ENCODE measurements at places on chromosomes 7 and 10. TPM values are rescaled to one million over a fixed set of nuclear protein-coding genes. Genes with fewer than 3 reads are reported as not detected.
A peak's percentile ranks its signal among the peaks of the same experiment; 100 is the strongest.

AKR1E2 gene
- 12.7 TPM for total RNA-seq

FAM131B gene
- total RNA-seq = 1.3 TPM

GNGT1 gene
- total RNA-seq = not detected

MMP21 gene
- total RNA-seq = not detected

VAX1 gene
- not detected for total RNA-seq

- no peak for DNase-seq
- no peak overlapping the region for H3K4me3 ChIP-seq
- no peaks in the 10 kb centered on the region for H3K36me3 ChIP-seq
Observed at GRCh38 chr10:72541337-72541736, 84.5 kb downstream of the MICU1 start.

DNA sequence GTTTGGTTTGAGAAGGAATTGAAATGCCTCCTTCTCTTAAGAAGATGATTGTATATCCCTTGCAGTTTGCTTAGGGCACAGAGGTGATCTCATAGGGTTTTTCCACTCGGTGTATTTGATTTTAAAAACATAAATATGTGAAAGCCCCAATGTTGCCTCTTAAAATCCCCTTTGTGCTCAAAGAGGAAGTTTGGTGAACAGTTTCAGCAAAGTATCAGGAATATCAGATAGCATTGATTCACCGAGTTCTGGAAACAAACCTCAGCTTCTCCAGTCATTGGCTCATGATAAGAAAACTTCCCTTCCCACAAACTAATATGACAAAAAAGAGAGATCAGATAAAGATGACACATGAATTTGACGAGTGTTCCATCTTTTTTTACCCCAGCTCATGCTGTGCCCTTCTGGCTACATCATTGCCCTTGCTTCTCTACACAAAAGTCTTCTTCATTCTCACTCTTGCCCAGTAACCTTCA, 20.1 kb upstream of the SMNDC1 start:
- no peaks in the 10 kb centered on the region for H3K4me1 ChIP-seq
- H3K36me3 ChIP-seq = no peaks in the 10 kb centered on the region
- H3K27me3 ChIP-seq = no peaks in the 10 kb centered on the region
- no peak for DNase-seq

DNA sequence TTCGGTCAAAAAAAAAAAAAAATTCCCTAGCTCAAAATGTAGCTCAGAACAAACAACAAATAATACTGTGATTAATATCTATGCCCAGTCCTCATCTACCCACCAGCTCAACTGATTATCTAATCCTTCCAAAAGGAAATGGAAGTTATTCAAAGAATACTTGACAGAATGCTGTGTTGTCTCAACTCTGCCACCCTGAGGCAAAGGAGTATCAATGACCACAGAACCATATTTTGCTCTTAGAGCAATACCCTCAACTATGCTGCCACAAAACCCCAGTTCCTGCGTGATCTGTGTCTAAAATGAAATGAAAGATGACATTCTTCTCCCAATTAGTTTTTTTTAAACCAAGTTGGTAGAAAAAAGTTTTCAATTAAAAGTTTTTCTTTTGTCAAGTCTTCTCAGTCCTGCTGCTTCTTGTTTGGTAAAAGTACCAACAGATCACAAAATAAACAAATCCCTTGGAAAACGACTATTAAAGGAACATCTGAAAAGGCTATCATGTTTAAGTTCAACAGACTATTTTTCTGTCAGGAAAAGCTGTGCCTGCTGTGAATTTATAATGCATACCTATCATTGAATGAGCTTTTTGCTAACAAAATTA, 21.6 kb downstream of the RBM28 start:
- H3K27ac ChIP-seq = no peak overlapping the region
- no peaks in the 10 kb centered on the region for H3K4me1 ChIP-seq
- DNase-seq = no peak
- H3K36me3 ChIP-seq = peaks cover 12% of the 10 kb centered on the region
- H3K27me3 ChIP-seq = no peaks in the 10 kb centered on the region
- H3K4me3 ChIP-seq = no peak overlapping the region

DNA sequence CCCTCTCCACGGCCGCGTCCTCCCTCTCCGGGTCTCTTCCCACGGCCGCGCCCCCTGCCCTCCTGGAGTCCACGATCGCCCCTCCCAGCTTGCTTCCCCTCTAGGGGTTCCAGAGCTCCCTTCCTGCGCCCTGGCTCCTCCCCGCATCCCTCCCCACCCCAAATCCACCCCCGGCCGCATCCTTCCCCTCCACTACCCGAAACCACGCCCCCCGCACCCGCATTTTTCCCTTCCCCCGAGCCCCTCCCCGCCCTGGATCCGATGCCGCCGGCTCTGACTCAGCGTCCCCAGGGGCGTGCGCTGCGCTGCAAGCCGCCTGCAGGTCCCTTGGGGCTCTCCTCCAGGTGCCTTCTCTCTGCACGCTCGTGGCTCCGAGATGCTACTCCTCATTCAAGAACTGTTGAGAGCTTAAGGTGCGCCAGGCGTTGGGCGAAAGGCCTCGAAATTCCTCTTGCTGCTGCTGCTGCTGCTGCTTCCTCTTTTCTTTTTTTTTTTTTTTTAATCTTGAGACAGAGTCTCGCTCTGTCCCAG, 372 bp upstream of the TMEM130 start:
- H3K27ac ChIP-seq = no peak overlapping the region
- H3K36me3 ChIP-seq = no peaks in the 10 kb centered on the region
- peaks cover 5% of the 10 kb centered on the region for H3K4me1 ChIP-seq
- H3K27me3 ChIP-seq = peaks cover 24% of the 10 kb centered on the region

DNA sequence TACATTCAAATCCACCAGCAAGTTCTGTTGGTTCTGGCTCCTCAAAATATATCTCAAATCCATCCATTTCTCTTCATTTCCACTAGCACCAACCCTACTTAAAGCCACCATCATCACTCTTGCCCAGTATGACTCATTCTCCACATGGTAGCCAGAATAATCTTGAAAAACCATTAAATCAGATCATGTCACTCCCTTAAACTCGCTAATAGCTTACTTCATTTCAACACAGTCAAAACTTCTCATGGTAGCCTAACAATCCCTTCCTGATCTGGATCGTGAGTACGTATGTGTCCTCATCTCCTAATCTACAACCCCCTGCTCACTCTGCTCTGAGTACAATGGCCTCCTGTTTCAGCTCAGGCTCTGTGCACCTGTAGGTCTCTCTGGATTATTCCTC, 8.7 kb downstream of the EPC1 start:
- DNase-seq = no peak
- H3K27me3 ChIP-seq = no peaks in the 10 kb centered on the region
- H3K36me3 ChIP-seq = no peaks in the 10 kb centered on the region
- H3K27ac ChIP-seq = no peak overlapping the region

DNA sequence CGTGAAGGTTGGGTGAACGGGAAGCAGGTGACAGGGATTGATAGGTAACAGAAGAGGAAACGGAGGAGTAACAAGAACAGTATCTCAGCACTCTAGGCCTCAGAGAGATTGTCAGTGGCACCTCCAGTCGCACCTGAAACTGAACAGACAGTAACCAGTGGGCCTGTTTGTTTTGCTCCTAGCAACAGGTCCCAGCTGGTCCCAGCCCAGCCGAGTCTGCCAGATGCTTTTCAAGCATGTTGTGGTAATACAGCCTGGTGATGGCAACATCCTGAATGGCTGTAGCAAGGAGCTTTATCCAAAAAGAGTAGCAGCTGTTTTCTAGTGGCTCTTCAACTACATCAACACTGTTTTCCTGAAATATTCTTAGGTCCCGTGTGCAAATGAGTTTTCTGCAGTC, 4.7 kb downstream of the CACNB2 start:
- no peak overlapping the region for H3K4me3 ChIP-seq
- peaks cover 13% of the 10 kb centered on the region for H3K4me1 ChIP-seq
- H3K36me3 ChIP-seq = no peaks in the 10 kb centered on the region
- DNase-seq = no peak
- no peak overlapping the region for H3K27ac ChIP-seq
- no peaks in the 10 kb centered on the region for H3K27me3 ChIP-seq

DNA sequence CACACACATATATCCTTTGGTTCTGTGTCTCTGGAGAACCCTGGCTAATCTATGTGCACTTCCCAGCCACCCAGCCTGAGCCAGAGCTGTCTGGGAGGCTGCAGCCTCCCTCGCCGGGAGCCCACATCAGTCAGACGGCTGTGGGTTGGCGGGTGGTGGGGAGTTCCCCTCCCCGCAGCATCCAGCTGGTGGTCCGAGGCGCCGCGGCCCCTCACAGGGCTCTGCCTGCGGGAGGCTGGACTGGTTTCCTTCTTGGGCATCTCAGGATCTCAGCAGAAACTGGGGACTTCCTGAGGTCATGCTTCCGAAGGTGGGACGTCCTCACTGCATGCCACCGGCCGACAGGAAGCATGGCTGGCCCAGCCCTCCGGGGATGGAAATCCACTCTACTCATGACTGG, 22.0 kb upstream of the PSMG3 start:
- no peak for DNase-seq
- no peaks in the 10 kb centered on the region for H3K36me3 ChIP-seq
- H3K27ac ChIP-seq = no peak overlapping the region

- no peaks in the 10 kb centered on the region for H3K27me3 ChIP-seq
- H3K36me3 ChIP-seq = no peaks in the 10 kb centered on the region
- no peak for DNase-seq
- no peaks in the 10 kb centered on the region for H3K4me1 ChIP-seq
- no peak overlapping the region for H3K27ac ChIP-seq
Observed at GRCh38 chr7:105487579-105488571, 34.2 kb downstream of the PUS7 start.

- no peaks in the 10 kb centered on the region for H3K27me3 ChIP-seq
- no peak overlapping the region for H3K27ac ChIP-seq
- H3K36me3 ChIP-seq = no peaks in the 10 kb centered on the region
- DNase-seq = no peak
Observed at GRCh38 chr7:76073335-76073990, 25.6 kb downstream of the MDH2 start.

DNA sequence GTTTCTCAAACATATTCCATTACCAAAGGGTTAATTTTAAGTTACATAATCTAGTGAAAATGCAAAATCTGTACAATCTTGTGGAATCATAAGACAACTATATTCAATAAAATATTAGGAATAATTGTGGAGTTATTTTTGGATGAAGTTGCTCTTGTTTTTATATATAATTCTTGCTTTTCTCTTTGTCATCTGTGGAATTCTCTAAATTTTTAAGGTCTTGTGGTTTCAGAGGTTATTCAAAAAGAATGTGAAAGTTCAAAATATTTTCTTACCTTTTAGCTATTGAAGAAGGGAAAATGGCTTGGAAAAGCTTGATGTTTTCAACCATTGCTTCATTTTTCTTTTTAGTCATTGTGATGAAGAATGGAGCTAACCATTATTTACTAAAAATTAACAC, 552.1 kb downstream of the TFEC start:
- no peaks in the 10 kb centered on the region for H3K27me3 ChIP-seq
- no peak overlapping the region for H3K4me3 ChIP-seq
- H3K27ac ChIP-seq = no peak overlapping the region
- H3K4me1 ChIP-seq = peaks cover 23% of the 10 kb centered on the region
- H3K36me3 ChIP-seq = no peaks in the 10 kb centered on the region

DNA sequence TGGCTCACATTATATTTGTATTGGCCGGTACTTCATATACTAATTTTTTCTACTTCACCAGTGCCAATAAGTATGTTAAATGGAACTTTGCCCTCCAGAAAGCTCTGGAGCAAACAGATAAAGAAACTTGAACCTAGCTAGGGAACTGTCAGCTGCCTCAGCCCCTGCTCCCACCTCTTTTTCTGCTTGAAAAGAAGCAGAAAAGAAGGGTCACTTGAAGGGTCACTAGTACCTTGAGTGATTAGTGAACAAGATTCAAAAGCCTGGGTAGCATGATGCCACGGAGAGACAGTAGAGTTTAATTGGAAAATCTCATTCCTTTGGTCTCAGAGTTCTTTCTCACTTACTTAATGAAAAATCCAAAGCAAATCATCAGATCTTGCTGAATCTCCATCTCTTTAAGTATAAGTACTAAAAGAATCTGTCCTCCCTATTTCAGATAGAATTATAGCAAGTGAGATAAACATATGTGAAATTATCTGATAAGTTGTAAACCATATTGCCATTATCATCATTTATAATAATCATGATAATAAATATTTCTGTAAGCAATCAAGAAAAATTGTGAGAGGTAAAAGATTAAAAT, 47.7 kb downstream of the PTN start:
- no peaks in the 10 kb centered on the region for H3K36me3 ChIP-seq
- no peak overlapping the region for H3K4me3 ChIP-seq
- no peaks in the 10 kb centered on the region for H3K27me3 ChIP-seq
- no peaks in the 10 kb centered on the region for H3K4me1 ChIP-seq
- DNase-seq = no peak
- no peak overlapping the region for H3K27ac ChIP-seq

- no peak overlapping the region for H3K4me3 ChIP-seq
- H3K4me1 ChIP-seq = peaks cover 4% of the 10 kb centered on the region
- peak overlapping the region; percentile 81 for H3K27ac ChIP-seq
- no peaks in the 10 kb centered on the region for H3K27me3 ChIP-seq
- peak; percentile 73 for DNase-seq
Observed at GRCh38 chr10:85642421-85643170, 724.0 kb downstream of the GRID1 start.

- H3K36me3 ChIP-seq = no peaks in the 10 kb centered on the region
- no peaks in the 10 kb centered on the region for H3K4me1 ChIP-seq
- H3K27me3 ChIP-seq = no peaks in the 10 kb centered on the region
- no peak for DNase-seq
Observed at GRCh38 chr10:19195698-19196097, 147.1 kb downstream of the MALRD1 start.

DNA sequence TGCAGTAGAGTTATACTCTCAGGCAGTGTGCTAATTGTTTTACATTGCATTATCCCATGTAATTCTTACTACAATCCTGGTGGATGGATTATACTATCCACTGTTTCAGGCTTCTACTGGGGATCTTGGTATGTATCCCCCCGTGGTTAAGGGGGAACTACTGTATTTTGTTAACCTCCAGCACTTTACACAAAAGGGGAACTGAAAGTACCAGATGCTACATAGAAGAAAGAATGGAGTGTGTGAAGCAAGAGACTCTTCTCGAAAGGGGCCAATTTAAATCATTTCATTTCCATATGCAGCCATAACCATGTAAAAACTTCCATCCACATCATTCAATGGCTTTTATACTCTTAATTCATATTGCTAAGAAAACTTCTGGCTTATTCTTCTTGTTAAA, 69.4 kb downstream of the C1GALT1 start:
- DNase-seq = no peak
- H3K27ac ChIP-seq = no peak overlapping the region
- no peaks in the 10 kb centered on the region for H3K27me3 ChIP-seq
- H3K4me3 ChIP-seq = no peak overlapping the region
- no peaks in the 10 kb centered on the region for H3K36me3 ChIP-seq
- H3K4me1 ChIP-seq = no peaks in the 10 kb centered on the region

All from tibial nerve (tissue), 4 donors.